ENCODE measurements at places on chromosomes 1 and 21.

- DNase-seq = no peak
Measured at GRCh38 chr21:43986544-43987451, 25.3 kb upstream of the TRAPPC10 start.

GRCh38 chr21:45833414-45833813 is 148.2 kb upstream of the COL6A1 start:
- DNase-seq = no peak

DNA sequence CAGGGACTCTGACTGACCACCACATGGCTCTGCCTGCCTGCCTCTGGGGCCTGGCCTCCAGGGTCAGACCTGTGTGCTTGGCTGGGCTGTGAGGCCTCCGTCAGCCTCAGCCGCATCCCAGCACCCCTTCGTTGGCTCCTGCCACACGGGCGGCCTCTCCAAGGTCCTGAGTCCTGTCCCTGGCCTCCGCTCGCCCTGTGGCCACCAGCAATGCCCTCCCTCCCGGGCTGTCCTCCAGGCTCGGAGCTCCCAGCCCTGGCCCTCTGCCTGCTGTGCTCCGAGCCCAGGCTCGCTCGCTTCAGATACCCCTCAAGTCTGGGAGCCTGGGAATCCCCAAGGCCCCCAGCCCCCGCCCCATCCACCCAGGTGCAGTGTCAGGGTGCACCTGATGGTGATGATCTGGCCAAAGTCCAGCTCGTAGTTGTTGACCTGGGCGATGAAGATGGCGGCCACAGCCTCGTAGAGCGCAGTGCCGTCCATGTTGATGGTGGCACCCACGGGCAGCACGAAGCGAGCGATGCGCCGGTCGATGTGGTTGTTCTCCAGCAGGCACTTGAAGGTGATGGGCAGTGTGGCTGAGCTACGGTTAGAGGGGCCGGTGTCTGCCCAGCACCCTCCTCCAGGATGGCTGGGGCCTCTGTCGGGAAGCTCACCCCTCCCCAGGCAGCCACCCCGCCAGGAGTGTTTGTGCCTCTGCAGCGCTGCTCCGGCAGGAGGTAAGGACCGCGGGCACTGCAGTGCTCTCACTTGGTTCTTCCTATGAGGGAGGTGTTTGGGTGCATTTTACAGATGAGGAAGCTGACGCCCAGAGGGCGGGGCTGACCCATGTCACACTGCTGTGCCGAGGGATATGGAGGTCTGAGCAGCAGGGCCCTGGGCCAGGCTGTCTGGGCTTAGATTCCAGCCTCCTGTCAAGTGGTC is 28.5 kb downstream of the PODN start:
- DNase-seq = no peak

DNA sequence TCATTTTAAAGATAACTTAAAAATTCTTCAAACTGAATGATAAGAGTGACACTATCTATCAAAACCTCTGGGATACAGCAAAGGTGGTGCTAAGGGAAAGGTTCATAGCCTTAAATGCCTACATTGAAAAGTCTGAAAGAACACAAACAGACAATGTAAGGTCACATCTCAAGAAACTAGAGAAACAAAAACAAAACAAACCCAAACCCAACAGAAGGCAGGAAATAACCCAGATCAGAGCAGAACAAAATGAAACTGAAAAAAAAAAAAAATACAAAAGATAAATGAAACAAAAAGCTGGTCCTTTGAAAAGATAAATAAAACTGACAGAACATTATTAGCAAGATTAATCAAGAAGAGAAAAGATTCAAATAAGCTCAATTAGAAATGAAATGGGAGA is 6.8 kb downstream of the ODF2L start:
- no peak for DNase-seq

DNA sequence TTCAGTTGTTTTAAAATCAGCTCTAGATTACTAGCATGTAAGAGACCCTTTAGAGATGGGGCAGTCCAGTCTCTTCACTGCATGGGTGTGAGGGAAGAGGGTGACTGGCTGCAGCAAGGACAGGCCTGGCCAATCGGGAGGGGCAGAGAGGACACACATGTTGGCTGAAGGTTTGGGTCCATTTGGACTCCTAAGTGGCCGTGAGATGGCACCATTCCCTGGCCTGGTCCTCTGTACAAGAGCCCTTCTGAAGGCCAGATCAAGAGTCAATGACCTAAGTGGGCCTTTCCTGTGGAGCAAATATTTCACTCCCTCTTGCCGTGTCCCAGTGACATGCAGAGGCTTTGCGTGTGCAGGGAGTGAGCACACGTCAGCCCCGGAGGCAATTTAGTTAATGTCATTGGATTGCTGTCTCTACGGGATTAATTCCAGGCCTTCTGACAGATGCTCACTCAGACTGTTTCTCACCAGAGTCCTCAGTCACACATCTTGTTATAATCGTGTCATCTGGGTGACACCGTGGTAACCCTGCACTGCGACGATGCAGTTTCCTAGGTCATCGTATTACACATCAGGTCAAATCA is 613.0 kb downstream of the NPHP4 start:
- no peak for DNase-seq

DNA sequence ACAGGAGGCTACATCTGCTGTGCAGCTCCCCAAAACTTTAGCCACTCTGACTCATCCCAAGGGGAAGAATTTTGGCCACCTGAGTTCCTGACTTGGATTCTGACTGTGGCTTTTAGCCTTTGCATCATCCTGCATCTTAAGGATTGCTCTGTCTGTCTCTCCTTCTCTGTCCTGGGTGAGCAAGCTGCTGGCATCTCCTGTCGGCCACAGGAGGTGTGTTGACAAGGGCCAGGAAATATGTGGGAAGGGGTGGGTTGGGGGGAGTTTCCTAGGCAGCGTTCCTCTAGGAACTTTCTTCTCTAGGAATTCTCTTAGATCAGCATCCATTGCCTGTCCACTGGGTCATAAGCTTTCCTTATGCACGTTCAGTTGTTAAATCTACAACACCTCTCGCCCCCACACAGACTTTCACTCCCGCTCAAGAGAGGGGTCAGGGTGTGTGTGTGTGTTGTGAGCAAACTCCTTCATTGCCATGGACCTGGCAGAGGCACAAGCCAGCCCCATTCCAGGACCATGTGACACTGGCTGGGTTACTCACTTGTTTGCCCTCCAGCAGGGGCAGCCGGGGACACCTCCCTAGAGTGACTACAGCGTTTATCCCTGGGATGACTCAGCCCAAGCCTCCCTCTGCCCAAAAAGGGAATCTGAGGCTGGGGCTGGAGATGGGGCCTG is 145.0 kb upstream of the DUSP10 start:
- no peak for DNase-seq

GRCh38 chr1:239719642-239720258 is 333.4 kb downstream of the CHRM3 start:
- DNase-seq = no peak

DNA sequence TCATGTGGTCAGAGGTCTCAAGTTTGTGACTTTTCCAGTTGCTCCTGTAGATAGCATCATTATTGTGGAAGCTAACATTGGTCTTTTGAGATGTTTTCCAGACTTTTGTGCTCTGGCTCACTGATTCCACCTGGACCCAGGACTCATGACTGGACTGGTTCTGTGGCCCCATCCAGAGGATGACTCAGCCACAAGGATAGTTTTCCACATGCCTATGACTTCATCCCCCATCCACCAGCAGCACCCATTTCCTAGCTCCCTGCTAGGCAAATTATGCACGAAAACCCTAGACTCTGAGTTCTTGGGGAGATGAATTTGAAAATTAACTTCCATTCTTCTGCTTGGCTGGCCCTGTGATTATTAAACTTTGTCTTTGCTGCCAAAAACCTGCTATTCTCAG is 949.3 kb downstream of the MRPL39 start:
- no peak for DNase-seq

GRCh38 chr1:34290831-34291230 is 114.1 kb downstream of the C1orf94 start:
- no peak for DNase-seq

- DNase-seq = no peak
Measured at GRCh38 chr1:109151146-109151990, 37.5 kb downstream of the ELAPOR1 start.

DNA sequence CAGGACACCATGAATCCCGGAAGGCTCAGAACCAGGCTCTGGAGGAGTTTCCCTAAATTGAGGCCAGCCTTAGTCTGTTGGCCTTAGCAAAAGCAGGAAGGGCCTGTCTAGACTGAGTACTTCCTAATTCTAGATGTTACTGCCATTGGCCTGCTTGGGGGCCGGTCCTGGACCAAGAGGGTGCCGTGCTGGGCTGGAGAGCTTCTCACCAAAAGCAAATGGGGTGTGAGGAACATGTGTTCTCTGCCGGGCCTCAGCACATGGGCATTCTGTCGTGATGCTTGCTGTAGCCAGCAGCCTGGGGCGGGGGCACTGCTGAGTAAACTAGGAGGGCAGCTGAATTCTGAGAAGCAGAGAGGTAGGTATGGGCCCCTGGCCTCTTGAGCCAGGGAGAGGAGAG is 35.7 kb upstream of the MAN1C1 start:
- DNase-seq = no peak

- no peak for DNase-seq
Measured at GRCh38 chr1:109993885-109994284, 9.3 kb downstream of the AHCYL1 start.

Data from activated CD4-positive, alpha-beta T cell treated with anti-CD3 and anti-CD28 coated beads for 24 hours (primary cell).